Cardiac muscle cell (in vitro differentiated cells and primary cell): ENCODE measurements at places on chromosomes 1 and 21. TPM values are rescaled to one million over a fixed set of nuclear protein-coding genes. Genes with fewer than 3 reads are reported as not detected.

GRCh38 chr1:172746091-172746949 is 87.4 kb downstream of the FASLG start:
- no peak overlapping the region for H3K4me3 ChIP-seq
- no peaks in the 10 kb centered on the region for H3K27me3 ChIP-seq
- no peaks in the 10 kb centered on the region for H3K36me3 ChIP-seq
- no peaks in the 10 kb centered on the region for H3K4me1 ChIP-seq
- H3K27ac ChIP-seq: no peak overlapping the region
- peak; percentile 96 for DNase-seq

DNA sequence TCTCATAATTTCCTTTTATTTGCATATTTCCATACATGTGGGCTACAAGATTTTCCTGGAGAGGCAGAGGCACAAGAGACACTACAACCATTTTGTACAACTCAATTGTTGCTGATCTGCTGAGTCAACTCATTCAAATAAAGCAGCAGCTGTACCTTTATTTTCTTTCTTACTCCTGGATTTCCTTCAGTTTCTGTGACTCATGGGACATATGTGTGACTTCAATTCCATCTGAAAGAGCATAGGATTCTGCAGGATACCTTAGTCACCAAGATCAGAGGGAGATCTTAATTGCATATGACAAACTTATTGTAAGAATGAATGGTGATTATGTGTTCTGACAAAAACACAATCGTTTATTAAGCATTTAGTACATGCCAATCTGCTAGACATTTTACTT is 2219.4 kb downstream of the NCAM2 start:
- no peak for DNase-seq
- no peak overlapping the region for H3K27ac ChIP-seq
- H3K36me3 ChIP-seq: no peaks in the 10 kb centered on the region
- no peak overlapping the region for H3K4me3 ChIP-seq

DNA sequence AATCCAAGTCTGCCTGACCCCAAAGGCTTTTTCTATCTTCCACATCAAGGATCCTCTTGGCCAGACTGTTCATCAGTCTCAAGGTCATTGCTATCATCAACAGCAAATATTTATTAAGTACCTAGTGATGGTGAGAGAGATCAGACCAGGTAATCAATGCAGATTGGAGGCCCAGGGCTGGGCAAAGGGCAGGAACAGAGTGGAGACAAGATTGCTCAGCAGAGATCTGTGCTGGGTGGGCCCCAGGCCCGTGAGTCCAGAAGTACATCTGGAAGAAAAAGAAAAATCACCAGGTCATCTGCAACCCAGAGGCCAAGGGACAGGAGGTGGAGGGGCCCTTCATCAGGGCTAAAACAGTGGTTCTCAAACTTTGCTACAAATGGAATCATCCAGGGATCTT is 10.1 kb upstream of the PAQR7 start:
- H3K36me3 ChIP-seq: no peaks in the 10 kb centered on the region
- no peak overlapping the region for H3K4me3 ChIP-seq
- no peak for DNase-seq
- no peaks in the 10 kb centered on the region for H3K27me3 ChIP-seq

DNA sequence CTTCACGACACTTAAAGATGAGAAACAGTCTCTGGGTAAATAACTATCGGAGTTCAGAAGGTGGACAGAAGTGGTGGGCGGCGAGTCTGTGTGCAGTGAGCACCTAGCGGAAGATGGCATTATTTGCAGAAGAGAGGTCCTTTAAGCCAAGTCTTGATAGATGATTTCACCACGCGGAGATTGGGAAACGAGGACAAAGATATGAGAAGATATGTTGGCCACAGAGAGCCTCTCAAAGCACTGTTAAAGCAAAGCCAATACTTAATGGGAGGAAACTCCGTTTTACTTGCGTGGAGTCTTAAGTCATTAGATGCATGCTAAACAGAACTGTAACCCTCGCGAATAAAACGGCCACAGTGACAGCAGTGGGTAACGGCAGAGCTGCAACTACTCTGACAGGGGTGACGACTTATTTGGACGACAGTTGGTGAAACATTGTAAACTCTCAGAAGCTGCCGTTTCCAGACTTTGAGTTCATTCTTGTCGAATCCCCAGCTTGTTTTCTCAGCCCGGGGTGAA is 577 bp upstream of the CEP350 start:
- peak overlapping the region; percentile 97 for H3K27ac ChIP-seq
- peak overlapping the region; percentile 35 for H3K4me3 ChIP-seq
- peaks cover 7% of the 10 kb centered on the region for H3K4me1 ChIP-seq
- H3K36me3 ChIP-seq: no peaks in the 10 kb centered on the region
- no peaks in the 10 kb centered on the region for H3K27me3 ChIP-seq
- peak; percentile 72 for DNase-seq

DNA sequence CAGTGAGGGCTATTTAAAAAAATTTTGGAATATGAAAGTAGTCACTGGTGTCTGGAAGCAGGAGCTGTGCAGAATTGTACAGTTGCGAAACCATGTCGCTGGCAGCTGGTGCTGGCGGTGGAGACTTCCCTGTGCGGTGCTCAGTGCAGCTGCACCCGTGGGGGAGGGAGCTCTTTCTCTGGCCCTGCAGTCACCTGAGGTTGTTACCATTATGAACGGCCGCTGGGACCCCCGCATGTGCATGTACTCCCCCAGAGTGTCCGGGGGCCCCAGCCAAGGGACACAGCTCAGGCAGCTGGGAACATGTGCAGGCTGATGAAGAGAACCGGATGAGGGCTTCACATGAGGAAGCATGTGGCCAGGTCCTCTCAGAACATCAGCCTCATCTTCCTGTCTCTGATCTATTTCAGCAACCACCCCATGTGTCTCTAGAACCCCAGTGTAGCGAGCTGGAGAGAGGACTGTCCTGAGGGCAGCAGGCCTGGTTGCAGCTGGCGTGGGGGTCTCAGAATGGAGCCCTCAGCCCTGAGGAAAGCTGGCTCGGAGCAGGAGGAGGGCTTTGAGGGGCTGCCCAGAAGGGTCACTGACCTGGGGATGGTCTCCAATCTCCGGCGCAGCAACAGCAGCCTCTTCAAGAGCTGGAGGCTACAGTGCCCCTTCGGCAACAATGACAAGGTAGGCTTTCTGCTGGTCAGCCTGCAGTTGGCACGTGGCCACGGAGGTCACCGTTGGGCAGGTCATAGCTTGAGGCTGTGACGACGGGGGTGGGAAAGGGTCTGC is at the start of gene TRPM2:
Gene TRPM2 (plus strand): TSS at position 431 of the 780 bp plus-strand sequence. CDS start 80 bp downstream, at position 511.
- H3K36me3 ChIP-seq: no peaks in the 10 kb centered on the region
- no peaks in the 10 kb centered on the region for H3K27me3 ChIP-seq
- H3K4me3 ChIP-seq: no peak within 1 kb of the TSS
- no peaks in the 10 kb centered on the region for H3K4me1 ChIP-seq
- H3K27ac ChIP-seq: no peak within 1 kb of the TSS
- no peak for DNase-seq

DNA sequence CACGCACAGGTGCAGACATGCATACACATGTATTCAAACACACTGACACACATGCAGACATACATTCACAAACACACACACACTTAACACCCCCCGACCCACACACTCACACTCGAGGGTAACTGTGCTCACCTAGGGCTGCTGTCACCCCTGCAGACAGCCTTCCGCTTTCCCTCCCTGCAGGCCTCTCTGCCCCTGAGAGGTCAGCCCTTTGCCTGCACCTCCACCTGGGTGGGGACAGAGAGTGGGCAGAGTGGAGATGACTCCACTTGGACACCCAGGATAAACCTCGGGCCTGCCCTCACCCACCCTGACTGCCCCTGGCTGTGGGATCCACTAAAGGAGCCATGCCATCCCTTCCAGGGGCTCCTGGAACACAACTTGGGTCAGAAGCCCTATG is 264.3 kb downstream of the PTPRU start:
- no peak overlapping the region for H3K27ac ChIP-seq
- no peak for DNase-seq
- no peaks in the 10 kb centered on the region for H3K4me1 ChIP-seq
- no peak overlapping the region for H3K4me3 ChIP-seq
- H3K27me3 ChIP-seq: no peaks in the 10 kb centered on the region
- H3K36me3 ChIP-seq: no peaks in the 10 kb centered on the region

GRCh38 chr1:174912264-174912663 is 87.5 kb upstream of the CACYBP start:
- H3K27me3 ChIP-seq: no peaks in the 10 kb centered on the region
- no peak overlapping the region for H3K27ac ChIP-seq
- H3K4me3 ChIP-seq: no peak overlapping the region
- no peaks in the 10 kb centered on the region for H3K4me1 ChIP-seq
- DNase-seq: no peak

RXFP4 gene
- 0.74 TPM in 1 of 2 replicates, not detected in the other for polyA plus RNA-seq

GJC2 gene
- 0.10 and 0.13 TPM in 2 replicates for polyA plus RNA-seq
